ENCODE measurements at places on chromosomes 1 and 21.

GRCh38 chr1:29436181-29436785 lies 200.0 kb downstream of the PTPRU start:
- no peak for DNase-seq

GRCh38 chr1:154972517-154973343 lies 1.8 kb upstream of the CKS1B start:
- no peak for DNase-seq

GRCh38 chr1:215710036-215710898 lies 143.2 kb downstream of the KCTD3 start:
- DNase-seq = no peak

- no peak for DNase-seq
Observed at GRCh38 chr1:147215540-147215916, 9.6 kb downstream of the FMO5 start.

GRCh38 chr1:15683345-15684039 lies 628 bp upstream of the PLEKHM2 start:
- DNase-seq = no peak

DNA sequence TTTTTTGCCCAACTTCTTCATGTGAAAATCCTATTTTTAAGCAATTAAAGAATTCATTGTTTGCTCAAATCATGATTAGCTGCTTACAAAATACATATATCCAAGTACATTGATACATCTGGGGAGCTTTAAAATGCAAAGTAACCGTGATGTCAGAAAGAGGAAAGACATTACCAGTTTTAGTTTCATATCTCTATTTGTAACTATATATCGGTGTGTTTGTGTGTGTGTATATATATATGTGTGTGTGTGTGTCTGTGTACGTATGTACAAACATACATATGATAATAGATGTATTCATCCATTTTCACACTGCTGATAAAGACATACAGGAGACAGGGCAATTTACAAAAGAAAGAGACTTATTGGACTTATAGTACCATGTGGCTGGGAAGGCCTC lies 310.1 kb downstream of the DPYD start:
- no peak for DNase-seq

DNA sequence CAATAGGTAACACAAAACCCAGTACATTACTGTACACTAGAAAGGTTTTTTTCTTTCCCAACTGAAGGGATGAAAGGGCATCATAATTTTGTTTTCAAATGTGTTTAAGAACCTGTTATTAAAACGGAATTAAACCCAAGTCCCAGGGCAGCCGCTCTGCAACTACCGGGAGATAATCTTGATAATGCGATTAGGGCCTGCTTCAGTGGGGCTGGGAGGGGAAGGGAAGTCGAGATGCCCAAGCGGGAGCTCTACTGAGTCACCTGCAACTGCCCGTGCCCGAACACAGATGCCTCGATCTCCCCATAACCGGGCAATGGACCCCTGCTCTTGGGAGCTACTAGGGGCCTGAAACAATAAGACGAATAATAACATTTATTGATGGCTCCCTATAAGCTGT lies 61.4 kb downstream of the KAZN start:
- DNase-seq = no peak

DNA sequence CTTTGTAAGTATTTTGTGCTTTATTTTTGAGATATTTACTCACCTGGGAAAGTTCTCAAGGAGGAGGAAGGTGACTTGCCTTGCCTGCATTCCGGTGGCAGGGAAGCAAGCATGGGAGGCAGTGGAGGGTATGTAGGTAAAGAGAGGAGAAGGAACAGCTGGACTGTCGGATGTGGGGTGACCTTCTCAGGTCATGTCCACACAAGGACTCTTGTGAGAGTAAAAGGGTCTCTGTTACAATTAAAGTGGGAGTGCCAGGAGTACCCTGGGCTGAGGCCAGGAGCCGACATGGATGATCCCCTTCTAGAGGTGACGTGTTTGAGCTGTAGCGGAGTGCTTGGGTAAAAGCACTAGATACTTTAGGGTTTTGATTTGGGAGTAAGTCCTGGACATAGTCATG lies 25.0 kb downstream of the UBE4B start:
- no peak for DNase-seq

- no peak for DNase-seq
Observed at GRCh38 chr1:41093826-41094225, 72.3 kb upstream of the SLFNL1 start.

DNA sequence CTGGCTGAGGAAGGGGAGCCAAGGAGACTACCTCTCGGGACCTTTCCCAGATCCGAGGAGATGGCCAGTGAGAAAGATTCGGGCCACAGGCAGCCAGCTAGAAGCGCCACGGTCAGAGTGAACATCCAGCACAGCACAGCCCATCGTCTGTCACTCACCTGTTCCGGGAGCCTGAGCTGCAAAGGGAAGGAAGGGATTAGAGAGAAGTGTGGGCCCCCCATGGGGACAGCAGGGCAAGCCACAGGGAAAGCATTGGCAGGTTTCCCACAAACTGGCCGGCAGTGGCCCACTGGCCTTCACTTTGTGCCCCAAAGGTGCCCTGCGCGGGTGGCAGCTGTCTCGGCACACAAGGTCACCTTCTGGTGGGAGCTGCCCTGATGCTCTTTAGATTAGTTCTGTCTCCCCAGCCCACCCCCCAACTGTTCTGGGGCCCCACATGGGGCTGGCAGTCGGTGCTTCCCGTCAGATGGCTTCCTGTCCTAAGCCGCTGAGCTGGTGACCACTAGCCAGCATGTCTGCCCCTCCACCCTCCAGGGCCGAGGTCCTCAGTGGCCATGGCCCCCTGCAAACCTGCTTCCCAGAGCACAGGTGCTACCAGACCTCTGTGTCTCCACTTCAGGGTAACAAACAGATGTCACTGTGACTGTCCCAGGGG lies 56.7 kb downstream of the LACTBL1 start:
- DNase-seq = no peak

DNA sequence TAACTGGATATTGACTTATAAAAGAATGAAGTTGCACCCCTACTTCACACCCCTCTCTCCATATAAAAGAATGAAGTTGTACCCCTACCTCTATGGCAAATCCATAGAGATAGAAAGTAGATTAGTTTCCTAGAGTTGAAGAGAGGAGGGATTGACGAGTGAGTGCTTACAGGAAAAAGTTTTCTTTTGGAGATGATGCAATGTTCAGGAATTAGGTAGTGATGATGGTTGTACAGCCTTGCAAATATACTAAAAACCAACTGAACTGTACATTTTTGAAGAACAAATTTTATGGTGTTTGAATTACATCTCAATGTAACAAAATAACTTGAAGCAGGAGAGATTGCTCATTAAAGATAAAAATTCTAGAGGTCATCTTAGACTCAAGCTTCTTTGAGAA lies 272.9 kb downstream of the GPR52 start:
- DNase-seq = no peak

- no peak for DNase-seq
Observed at GRCh38 chr1:231776757-231777062, 150.1 kb downstream of the DISC1 start.

- DNase-seq = no peak
Observed at GRCh38 chr1:4562321-4562720, 92.1 kb upstream of the AJAP1 start.

DNA sequence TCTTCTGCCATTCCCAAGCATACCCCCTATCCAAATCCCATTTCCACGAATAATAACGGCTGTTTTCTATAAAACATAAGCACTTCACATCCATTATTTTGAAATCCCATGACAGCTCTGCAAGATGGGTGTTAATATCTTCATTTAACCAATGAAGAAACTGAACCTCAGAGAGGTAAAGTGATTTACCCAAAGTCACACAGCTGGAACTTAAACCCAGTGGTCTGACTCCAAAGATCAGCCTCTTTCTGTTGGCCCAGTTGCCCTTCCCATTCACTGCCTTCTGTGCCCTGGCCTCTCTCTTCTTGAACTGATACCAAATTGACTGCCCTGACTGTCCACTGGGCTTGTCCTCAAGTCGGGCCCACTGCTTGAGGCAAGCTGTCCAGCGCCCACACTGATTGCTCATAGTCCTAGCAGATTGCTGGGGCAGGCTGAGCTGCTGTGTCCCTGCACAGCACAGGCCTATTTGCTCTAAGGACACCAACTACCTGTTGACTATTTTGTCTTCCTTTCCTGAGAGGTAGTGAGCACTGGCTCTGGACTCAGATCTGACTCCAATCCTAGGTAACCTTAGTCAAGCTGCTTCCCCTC lies 19.3 kb downstream of the TAL1 start:
- no peak for DNase-seq

DNA sequence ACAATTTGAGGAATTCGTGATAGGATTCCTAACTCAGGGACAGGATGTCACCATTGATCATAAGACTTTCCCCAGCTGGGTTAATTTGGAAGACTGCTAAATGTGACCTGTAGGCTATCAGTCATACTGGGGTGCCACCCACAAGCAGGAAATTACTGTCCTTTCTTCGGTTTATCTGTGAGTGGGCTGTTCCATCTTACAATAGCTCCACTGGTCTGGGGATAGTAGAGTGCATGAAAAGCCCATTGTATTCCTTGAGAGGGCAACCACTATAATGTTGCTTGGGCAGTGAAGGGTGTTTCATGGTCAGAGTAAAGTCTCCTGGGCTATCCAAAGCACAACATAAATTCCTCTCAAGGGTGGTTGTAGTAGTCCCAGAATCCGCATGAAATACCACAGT lies 1523.0 kb upstream of the B3GALT2 start:
- no peak for DNase-seq

DNA sequence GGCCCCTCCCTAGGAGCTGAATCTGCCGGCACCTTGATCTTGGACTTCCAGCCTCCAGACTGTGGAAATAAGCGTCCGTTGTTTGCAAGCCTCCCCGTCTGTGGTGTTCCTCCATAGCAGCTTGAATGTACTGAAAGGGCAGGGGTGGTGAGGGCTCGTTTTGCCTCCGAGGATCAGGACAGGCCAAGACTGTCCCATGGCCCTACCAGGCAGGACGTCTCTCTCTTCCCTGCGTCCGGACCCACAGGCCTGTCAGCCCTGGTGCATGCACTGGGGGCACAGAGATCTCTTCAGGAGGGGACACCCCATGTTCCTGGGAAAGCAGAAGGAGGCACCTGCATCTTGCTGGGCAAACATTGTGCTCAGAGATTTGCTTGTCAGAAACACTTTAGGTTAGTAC lies 156.3 kb upstream of the C1orf174 start:
- no peak for DNase-seq

DNA sequence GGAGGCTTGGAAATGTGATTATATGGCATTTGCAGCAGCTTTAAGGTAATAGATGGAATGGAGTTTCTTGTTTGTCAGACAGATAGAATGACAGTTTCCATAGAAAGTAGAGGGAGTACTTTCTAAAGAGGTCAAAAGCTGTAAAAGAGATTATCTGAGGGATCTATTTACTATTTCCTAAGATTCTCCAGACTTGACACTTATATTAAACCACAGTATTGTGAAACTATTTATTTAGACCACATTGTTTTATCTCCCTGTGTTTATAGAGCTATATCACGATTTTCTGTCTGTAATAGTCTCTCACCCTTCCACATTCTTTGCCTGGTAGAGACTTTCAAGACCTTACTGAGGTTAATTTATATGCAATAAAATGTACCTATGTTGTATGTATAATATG lies 66.7 kb downstream of the MAN1A2 start:
- no peak for DNase-seq

- no peak for DNase-seq
Observed at GRCh38 chr1:208929575-208929974, 653.9 kb upstream of the CAMK1G start.

GRCh38 chr1:117883616-117884015 lies 45.8 kb downstream of the GDAP2 start:
- no peak for DNase-seq

DNA sequence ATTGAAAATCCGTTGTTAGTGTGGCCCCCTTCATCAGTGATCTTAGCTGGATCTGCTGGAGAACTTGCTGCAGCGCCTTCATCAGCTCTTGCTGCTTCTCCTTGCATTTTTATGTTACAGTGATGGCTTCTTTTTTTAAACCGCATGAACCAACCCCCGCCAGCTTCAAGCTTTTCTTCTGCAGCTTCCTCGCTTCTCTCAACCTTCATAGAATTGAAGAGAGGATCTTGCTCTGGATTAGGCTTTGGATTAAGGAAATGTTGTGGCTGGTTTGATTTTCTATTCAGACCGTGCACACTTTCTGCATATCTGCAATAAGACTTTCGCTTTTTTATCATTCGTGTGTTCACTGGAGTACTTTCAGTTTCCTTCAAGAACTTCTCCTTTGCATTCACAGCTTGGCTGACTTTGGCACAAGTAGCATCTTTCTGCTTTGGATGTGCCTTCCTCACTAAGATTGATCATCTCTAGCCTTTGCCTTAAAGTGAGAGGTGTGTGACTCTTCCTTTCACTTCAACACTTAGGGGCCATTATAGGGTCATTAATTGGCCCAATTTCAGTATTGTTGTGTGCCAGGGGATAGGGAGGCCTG lies 13.1 kb downstream of the RNF187 start:
- DNase-seq = no peak

All from stimulated activated CD4-positive, alpha-beta T cell treated with anti-CD3 and anti-CD28 coated beads, Interleukin-2, amount 100 ng/mL, for 48 hours (primary cell).